Renal cortex interstitium (tissue), 15 donors: ENCODE measurements at places on chromosomes 2 and 18.

DNA sequence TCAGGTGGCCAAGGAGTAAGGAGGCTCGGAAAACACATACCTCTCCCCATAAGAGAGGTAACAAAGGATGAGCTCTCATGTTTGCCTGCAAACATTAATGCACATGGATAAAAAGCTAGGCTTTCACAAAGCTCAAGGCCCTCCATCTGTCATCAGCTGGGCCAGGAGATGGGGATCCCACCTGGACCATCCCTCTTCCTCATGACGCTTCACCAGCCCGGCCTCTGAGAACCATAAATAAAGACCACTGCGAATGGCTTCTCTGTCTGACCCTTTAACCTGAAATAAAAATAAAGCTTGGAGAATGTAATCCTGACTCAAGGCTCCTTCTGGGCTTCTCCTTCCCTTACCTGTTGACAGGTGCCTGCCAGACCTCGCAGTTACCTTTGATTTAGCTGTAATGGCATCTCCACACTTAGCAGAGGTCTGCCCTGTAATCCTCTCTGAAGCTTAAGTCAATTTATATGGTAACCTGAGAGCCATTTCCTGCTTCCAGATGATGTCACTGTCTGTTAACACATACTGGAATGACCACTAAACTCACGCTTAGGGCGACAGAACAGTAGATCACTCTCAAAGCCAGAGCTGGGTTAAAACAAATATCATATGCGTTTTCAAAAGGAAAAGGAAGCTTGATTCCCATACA, 29.3 kb upstream of the FOXI3 start:
- DNase-seq: no peak

- no peak for DNase-seq
Observed at GRCh38 chr2:95057535-95058370, 32.2 kb downstream of the MAL start.

GRCh38 chr2:225090746-225091145, 48.5 kb upstream of the DOCK10 start:
- DNase-seq: no peak

DNA sequence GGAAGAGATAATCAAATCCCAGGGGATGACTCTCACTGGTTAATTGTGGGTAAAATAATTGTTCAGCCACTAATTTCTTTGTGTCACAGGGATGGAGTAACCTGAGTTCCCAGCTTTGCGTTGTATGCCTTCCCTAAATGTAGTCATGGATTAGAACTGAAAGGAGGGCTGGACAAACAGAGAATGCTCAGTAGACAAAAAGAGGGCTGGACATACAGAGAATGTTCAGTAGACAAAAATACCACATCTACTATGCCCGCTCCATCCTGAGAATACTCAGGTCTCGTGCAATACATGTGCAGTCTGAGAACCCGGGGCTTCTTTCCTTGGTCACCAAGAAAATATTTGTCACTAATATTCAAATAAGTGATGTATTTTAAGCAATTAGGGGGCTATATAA, 497.9 kb downstream of the EPHA4 start:
- no peak for DNase-seq

GRCh38 chr2:211367711-211368110, 811.3 kb downstream of the CPS1 start:
- peak; percentile 1 for DNase-seq

DNA sequence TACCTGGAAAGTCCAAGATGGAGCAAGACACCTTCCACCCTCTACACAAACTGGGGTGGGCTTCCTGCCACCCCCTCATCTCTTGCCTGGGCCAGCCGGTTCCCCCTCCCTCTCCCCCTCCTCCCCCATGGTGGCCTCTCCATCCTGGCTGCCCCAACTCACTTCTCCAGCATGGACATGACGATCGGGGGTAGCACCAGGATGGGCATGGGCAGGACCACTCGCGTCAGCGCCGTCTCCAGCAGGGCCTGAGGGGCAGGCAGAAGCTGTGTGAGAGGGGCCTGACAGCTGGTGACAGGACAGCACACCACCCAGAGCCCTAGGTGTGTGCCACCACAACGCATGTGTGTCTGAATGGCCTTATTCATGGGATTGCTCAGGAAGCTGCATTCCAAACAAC, 51.0 kb downstream of the EMX1 start:
- no peak for DNase-seq

DNA sequence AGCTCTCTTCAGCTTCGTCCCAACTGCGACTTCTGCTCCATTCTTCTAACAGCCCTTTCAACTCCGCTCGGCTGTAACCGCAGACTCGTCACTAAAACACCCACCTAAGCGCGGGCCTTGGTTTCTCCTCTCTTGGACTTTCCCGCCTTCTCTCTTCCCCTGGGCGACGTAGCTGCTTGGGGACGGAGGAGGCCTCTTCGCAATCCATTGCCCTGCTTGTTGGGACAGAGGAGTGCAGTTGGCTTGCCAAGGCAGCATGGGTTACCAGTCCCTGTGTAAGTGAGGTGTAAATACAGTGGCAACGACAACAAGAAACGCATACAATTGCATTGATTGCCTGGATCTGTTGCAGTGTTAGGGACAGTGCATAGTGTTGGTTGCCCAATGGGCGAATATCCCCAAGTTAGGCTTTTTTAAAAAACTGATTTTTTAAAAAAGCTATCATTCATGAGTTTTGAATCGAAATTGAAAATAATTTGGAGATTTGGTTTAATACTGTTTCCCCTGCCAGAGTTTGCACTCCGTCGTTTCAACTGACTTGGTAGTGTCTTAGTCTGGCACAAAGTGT, 484 bp upstream of the DARS1 start:
- DNase-seq: no peak

- no peak for DNase-seq
Observed at GRCh38 chr2:129174143-129174542, 805.3 kb upstream of the RAB6C start.

DNA sequence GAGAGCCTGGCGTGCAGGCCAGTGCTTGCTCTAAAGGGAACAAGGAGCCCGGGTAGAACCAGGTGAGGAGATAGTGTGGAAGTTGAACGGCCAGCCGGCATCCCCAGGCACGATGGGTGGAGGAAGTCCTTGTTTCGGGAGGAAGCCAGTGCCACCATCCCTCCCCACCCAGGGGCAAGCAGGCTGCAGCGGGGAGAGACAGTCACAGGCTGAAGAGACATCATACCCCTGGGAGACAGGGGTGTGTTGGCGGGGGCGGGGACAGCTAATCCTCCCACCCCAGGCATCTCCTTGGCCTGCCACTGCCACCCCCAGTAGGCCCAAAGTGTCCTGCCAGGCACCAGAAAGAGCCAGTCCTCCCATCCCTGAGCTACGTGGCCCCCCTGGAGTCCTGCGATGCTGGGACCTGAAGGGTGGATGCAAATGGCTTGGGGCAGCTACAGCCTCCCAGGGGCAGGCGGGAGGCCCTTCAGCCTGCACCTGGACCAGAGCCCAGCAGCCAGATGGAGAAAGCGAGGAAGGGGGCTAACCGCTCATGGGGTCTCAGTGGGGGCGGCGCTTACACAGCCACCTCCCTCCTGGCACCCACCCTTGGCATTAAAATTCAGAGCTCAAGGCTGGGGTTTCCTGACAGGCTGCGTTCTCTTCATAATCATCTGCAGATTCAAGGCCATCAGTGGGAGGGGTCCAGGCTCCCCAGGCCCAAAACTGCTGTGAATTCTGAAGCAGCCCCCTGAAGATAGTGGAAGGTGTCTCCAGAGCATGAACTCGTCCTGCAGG, 14.8 kb upstream of the GPR55 start:
- no peak for DNase-seq

DNA sequence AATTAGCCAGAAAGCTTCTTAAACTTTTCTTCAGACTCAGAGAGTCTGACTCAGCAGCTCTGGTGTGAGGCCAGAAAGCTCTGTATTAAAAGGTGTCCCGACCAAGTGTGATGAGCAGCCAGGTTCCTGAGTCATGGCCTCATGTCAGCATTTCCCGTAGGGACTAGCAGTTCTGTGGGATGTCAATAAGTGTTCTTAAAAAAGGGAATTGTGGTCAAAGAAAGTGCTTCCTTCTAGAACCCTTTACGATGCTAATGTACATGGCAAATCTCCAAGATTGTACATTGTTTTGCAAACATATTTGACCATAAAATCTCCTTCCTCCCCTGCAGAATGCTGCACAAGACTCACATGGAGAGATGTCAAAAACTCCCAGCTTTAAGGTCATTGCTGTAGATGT, 80.1 kb downstream of the PLA2R1 start:
- no peak for DNase-seq

- DNase-seq: no peak
Observed at GRCh38 chr18:63322206-63322605, 2.6 kb upstream of the BCL2 start.

DNA sequence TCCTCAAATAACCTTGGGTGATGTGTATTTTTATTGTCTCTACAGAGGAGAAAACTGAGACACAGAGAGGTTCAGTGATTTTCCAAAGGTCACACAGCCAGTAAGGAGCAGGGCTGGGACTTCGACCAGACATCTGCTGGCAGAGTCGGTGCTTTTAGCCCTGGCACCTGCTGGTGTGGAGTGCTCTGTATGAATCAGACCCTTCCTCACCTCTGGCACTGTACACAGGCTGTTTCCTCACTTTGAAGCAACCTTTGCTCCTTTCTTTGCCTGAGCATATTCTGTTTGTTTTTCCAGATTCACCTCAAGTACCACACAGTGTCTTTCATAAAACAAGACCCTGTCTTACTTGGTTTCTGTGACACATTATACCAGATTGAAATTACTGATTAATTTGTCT, 107.9 kb downstream of the DPP10 start:
- no peak for DNase-seq
